ENCODE measurements at places on chromosomes 5 and 9.

- no peak for DNase-seq
Measured at GRCh38 chr9:88537761-88538091, 2.7 kb downstream of the NXNL2 start.

- DNase-seq = no peak
Measured at GRCh38 chr5:67490543-67491321, 294.1 kb upstream of the CD180 start.

- DNase-seq = no peak
Measured at GRCh38 chr9:125953314-125954019, 206.3 kb downstream of the PBX3 start.

DNA sequence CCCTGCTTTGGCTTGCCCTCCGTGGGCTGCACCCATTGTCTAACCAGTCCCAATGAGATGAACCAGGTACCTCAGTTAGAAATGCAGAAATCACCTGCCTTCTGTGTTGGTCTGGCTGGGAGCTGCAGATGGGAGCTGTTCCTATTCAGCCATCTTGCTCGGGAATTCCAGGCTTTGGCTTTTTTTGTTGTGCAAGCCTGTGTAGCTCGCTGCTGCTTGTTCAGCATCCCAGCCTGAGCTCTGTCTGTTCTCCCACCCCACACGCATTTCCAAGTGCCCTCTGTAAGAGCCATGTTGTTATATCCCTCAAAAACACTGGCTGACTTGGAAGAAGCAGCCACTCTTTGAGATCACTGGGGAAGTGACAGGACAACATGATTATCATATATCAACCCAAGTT lies 101.6 kb upstream of the DPYSL3 start:
- DNase-seq = no peak

DNA sequence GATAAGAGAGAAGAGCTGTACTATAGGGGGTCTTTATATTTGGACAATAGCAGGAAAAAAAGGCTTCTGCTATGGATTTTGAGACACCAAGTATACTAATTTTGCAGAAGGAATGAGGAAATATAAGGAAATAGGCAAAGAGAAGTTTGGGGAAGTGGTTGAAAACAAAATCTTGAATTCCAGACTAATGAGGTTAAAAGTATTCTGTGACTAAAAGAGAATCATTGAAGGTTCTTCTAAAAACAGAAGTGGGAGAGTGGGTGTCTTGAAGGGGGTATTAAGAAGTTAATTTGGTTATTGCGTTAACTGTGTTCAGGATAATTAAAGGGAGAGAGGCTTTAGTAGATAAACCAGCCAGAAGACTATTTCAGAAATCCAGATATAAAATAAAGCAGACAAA lies 148.7 kb downstream of the RFK start:
- DNase-seq = no peak

- no peak for DNase-seq
Measured at GRCh38 chr5:79201206-79201605, 34.7 kb upstream of the JMY start.

DNA sequence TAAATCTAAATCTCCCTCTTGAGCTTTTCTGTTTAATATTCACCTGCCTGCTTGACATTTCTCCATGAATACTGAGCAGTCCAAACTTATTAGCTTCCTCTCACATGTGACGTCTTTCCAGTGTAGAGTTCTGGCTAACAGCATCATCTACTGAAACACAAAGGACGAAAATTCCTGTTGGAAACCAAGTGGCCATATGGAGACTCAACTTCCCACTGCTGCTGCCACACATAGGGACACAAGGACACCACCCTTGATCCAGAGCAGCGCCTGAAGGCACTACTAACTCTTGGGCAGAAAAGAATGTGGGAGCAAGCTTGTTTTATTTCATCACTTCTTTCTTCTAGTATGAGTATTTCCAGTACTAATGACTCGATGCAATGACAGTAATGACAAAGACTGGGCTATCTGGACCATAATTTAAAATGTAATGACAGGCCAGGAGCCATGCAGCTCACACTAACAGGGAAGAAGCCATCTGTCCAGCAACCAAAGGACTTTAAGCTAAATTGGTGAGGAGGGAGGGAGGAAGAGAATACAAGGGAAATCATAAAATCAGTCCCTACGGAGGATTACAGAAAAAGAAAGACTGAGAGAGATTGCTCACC lies 19.2 kb downstream of the RNF130 start:
- no peak for DNase-seq

DNA sequence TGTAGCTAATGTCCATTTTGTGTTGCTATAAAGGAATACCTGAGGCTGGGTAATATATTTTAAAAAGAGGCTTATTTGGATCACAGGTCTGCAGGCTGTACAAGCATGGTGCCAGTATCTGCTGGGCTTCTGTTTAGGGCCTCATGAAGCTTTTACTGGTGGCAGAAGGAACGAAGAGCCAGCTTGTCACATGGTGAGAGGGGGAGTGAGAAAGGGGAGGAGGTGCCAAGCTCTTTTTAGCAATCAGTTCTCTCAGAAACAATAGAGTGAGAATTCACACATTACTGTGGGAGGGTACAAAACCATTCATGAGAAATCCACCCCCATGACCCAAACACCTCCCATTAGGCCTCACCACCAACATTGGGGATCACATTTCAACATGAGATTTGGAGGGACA lies 340.9 kb downstream of the RASEF start:
- DNase-seq = no peak

DNA sequence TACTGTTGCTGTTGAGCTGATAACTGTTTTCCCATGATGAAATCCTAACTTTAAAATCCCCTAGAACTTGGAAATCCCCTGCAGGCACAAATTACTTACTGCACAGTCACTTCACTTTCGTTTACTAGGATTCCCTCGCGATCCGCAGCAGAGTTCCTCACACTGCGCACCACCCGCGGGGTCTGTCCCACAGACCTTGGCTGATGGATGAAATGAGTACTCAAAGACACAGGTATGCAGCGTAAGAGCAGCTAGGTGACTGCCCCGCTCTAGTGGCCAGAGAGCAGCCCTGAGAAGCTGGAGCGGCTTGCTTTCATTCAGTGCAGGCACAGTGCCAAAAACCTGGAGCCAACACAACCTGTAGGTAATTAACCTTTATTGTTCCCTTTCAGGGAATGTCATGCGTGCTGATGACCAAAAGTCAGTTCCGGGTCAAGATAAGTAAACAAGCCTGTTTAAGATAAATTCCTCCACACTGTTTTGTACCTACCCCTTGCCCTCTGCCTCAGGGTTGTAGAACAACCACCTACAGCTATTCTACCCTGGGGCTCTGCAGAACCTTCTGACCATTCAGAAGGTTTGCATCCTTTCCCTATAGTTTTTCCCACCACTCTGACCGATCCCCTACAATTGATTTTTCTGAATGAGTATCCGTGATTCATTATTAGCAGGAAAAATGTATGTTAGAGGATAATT lies 191.2 kb downstream of the CDH9 start:
- no peak for DNase-seq

GRCh38 chr5:148966348-148966747 lies 96.5 kb downstream of the SH3TC2 start:
- DNase-seq = no peak

- DNase-seq = no peak
Measured at GRCh38 chr9:78235256-78235761, 566 bp upstream of the CEP78 start.

DNA sequence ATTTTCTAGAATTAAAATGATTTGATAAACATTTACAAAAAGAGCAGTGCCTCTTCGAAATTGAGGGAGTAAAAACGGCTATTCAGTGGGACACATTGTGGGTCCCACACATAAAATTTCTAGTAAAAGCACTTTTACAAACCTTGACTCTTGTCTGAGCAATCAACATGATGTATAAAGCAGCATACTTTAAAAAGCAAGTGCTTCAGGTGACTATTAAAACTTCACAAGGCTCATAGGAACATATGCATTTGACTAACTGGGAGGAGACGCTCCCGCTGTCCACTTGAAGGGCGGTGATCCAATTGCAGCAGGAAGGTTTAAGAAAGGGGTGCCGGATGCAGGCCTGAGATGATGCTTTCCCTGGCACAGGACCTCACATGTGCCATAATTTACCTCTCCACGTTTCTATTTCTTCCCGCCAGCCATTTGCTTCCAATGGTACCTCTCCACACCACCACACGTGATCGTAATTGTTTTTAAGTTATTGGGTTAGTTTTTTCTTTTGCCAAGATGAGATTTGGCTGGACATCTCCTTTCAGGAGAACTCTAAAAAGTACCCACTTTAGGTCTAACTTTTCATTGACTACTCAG lies 1.8 kb downstream of the MCTP1 start:
- no peak for DNase-seq

GRCh38 chr5:17216176-17216973 lies 1.1 kb upstream of the BASP1 start:
- no peak for DNase-seq

- peak; percentile 19 for DNase-seq
Measured at GRCh38 chr5:74865804-74866595, at the start of gene FAM169A. TSS of gene FAM169A (minus strand) at chr5:74866387. CDS start at chr5:74841676, 24,711 bp downstream.

DNA sequence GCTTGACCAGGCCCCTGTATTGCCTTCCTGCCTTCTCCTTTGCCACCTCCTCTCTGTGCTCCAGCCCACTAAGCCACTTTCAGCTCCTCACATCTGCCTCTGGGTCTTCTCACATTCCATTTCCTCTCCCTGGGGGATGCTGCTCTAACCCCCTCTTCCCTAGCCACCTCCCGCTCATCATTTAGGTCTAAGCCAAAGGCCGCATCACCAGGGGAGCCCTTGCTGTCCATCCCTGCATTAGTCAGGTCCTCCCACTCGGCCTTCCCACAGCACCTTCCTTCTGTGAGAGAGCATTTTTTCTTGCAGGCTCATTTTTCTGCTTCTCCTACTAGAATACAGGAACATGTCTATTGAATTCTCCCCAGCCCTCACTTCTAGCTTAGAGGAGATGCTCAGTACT lies 72.6 kb upstream of the GALNT10 start:
- no peak for DNase-seq

- DNase-seq = no peak
Measured at GRCh38 chr9:2132484-2133082, 117.4 kb downstream of the SMARCA2 start.

DNA sequence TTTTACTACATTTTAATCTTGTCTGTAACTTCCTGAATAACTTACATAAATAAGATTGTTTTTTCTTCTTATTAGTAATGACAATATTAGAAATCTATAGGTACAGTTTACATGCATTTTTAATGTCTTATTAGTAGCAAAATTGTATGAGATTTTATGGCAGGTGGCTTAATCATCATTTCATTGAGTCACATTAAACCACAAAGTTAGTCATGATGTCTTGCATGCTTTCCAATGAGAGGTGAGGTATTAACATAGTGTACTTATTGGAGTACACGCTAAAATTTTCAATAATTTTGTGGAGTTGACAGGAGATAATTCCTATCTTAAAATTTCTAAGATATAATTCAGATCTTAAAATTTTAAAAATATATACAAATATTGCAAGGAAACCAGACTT lies 989.6 kb upstream of the ARRDC3 start:
- DNase-seq = no peak

DNA sequence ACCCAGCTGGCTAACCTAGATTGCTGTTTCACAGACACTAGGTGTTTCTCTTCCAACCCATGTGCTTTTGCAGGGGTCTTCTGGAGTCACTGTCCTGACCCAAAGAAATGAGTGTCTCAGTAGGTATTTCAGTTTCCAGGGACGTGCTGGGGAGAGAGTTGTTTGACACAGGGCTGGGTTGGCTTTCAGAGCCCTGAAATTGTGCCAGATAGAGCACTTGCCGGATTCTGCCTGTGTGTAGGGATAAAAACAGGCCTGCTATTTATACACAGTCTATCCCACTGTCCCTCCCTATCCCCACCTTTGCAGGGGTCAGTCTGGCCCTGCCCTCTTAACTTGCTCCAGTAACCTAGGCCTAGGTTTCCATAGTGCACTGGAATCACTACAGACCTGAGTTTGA lies 957 bp upstream of the HBEGF start:
- DNase-seq = no peak

- DNase-seq = no peak
Measured at GRCh38 chr5:37810311-37810710, 29.5 kb downstream of the GDNF start.

- no peak for DNase-seq
Measured at GRCh38 chr9:14533867-14534640, 159.2 kb downstream of the ZDHHC21 start.

GRCh38 chr9:74824654-74825053 lies 63.1 kb downstream of the TRPM6 start:
- DNase-seq = no peak

DNA sequence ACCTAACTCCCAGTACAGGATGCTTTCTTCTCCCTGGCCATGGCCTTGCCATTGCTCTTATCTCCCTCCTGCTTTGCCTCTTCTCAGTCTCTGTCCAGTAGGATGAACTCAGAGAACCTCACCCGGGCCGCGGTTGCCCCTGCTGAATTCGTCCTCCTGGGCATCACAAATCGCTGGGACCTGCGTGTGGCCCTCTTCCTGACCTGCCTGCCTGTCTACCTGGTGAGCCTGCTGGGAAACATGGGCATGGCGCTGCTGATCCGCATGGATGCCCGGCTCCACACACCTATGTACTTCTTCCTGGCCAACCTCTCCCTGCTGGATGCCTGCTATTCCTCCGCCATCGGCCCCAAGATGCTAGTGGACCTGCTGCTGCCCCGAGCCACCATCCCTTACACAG lies at the start of gene OR5C1:
Gene OR5C1, plus strand, starts transcription at position 103 of the 400 bp plus-strand sequence. Its CDS starts 0 bp downstream, at position 103.
- DNase-seq = no peak

DNA sequence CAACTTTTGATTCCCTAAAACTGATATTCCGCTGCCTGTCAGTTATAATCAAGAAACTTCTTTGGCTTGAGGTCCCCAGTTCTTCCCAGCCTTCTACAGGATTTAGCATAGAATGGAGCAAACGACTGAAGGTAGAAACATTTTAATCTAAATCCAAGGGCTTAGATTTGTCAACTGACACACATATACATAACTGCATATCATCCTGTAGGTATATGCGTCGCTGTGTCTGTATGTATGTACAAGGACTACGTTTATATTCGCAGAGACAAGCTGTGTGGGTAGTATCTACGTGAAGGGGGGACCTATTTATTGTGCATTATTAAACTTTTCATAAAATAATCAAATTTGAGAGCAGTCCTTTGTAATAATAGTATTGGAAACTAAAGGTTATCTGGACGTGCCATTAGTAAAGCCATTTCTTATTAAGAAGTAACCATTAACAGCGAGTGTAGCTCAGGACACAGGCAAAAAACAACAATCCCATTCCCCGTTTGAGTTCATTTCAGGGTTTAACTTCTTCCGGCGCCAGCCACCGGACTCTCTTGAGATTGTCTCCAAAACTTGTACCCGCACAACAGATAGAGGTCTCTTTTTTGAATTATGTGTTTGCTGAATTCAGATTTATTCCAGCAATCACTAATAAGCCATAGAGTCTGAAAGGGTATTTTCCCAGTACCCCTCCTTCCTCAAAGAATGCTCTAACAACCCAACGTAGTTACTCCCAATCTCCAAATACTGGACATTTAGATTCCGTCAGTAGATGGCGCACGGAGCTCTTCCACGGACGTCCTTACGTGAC lies 2.1 kb upstream of the MLLT3 start:
- DNase-seq = no peak

- no peak for DNase-seq
Measured at GRCh38 chr5:169522851-169523250, 60.7 kb upstream of the SPDL1 start.

DNA sequence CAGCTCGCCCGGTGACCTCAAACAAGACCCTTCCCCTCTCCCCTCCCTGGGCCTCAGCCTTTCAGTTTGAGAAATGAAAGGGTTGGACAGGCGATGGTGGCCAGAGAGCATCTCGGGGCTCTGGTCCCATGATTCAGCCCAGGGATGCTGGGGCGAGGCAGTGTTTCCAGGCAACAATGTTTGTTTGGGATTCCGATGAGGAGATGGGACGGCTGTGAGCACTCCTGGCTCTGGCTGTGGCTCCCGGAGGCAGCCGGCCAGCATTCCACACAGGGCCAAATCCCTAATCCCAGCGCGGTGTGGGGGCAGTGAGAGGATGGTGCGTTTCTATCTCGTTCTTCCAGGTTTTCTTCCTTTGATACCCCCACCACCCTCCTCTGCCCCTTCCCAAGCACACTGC lies 66.0 kb downstream of the HMCN2 start:
- no peak for DNase-seq
